ENCODE measurements at places on chromosomes 7 and 10.

DNA sequence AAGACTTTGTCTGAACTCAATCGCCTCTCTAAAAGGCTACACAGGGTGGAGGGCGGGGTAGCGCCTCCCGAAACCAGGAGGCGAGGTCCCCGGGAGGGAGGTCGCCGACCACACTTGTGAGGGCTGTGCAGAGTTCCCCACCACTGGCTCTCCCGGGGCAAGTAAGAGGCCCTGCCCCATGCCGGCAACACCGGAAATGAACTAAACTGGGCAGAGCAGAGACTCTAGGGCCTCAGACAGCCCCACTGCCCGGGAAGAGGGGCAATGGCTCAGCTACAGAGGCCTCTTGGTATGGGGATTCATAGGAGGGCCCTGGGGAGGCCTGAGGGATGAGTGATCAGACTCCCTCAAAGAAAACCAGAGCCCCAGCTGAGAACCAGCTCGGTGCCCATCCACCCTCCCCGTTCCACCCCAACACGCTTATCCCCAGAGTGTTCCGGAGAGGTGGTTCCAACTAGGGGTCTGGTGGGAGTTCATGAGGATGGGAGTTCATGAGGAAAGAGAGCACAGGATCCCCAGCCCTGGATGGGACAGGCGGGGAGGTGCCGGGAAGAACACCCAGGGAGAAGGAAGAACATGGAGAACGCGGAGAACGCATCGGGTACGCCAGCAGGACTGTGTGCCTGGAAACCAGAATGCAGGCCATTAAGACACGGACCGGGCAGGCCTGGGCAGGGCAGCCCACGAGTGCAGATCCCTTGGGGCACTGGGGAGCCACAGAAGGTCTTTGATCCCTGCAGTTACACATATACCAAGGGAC, 89.4 kb upstream of the MYL10 start:
- no peak for DNase-seq

DNA sequence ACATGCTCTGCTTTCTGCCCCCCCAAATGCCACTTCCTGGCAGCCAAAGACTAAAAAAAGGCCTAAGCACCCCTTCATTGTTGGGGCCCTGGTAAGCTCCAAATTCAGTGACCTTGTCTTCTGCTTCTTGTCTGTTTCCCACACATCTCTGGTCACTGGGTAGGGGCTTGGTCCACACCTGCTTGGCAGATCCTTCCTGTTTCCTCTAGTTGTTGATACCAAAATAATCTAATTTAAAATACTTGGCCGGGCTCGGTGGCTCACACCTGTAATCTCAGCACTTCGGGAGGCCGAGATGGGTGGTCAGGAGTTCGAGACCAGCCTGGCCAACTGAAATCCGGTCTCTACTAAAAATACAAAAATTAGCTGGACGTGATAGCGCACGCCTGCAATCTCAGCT, 130.6 kb downstream of the CAMK1D start:
- no peak for DNase-seq

GRCh38 chr7:21338728-21339164, 89.1 kb upstream of the SP4 start:
- no peak for DNase-seq

DNA sequence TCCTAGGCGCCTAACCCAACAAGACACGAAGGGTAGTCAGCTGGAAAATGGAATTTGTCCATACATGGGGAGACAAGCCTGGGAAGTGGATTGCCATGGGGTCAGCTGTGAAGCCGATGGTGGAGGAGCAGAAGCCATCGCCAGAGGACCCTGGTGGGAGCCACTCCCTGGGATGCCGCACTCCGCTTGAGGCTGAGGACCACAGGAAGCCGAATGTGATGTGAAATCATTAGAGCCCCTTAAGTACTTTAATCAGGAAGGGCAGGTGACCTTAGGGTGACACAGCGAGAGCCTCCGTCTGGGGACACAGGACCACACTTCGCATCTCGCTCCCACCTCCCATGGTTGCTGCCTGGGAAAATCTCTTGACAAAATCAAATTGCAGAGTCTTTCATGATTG, 614.6 kb upstream of the MGMT start:
- no peak for DNase-seq

DNA sequence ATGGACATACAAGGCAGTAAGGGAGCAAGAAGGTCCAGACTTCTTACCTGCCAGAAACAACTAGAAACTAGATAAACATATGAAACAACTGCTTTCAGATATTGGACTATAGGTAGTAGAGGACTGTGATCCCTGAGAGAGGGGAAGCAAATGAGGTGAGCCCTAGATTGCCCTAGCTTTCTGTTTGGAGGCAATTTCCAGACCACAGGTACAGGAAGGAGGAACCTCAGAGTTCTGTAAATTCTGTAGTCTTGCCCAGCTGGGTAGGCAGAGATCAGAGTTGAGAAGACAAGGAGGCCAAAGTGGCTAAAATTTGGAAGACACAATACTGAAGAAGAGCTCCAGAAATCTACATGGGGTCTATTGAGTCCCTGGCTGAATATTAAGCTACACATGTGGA, 21.0 kb downstream of the CDK6 start:
- no peak for DNase-seq

- DNase-seq, result no peak
Observed at GRCh38 chr10:133143200-133143533, 16.9 kb upstream of the KNDC1 start.

DNA sequence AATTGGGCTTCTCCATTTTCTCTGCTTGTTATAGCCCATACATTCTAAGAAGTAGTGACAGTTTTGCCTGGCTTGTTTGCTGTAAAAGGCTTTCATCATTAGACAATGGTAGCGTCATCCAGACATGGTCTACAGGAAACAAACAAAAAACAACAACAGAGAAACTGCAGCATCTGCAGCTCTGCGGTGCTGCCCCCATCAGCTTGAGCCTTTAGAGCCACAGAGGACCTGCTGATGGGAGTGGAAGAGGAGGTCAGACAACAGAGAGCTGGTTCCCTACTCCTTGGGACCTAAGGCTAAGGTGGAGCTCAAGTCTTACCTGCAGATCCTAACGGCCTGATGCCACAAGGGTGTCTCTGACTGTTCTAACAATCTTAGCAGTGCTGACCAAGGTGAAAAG, 3.1 kb downstream of the INA start:
- DNase-seq, result no peak

- no peak for DNase-seq
Observed at GRCh38 chr10:106789623-106790022, 374.9 kb downstream of the SORCS1 start.
